ENCODE measurements at places on chromosomes 13 and 19.
A peak's percentile ranks its signal among the peaks of the same experiment; 100 is the strongest.

GRCh38 chr19:5260381-5260967 is 80.1 kb downstream of the PTPRS start:
- DNase-seq = no peak

GRCh38 chr19:48544856-48545750 is 6.9 kb upstream of the SULT2B1 start:
- no peak for DNase-seq

GRCh38 chr19:39319098-39319891 is 1.4 kb downstream of the LRFN1 start:
- DNase-seq = no peak

- DNase-seq = peak; percentile 75
Measured at GRCh38 chr19:46746281-46747057, at the start of gene STRN4. TSS of gene STRN4 (minus strand) at chr19:46746450. CDS start at chr19:46746430, 20 bp downstream.

DNA sequence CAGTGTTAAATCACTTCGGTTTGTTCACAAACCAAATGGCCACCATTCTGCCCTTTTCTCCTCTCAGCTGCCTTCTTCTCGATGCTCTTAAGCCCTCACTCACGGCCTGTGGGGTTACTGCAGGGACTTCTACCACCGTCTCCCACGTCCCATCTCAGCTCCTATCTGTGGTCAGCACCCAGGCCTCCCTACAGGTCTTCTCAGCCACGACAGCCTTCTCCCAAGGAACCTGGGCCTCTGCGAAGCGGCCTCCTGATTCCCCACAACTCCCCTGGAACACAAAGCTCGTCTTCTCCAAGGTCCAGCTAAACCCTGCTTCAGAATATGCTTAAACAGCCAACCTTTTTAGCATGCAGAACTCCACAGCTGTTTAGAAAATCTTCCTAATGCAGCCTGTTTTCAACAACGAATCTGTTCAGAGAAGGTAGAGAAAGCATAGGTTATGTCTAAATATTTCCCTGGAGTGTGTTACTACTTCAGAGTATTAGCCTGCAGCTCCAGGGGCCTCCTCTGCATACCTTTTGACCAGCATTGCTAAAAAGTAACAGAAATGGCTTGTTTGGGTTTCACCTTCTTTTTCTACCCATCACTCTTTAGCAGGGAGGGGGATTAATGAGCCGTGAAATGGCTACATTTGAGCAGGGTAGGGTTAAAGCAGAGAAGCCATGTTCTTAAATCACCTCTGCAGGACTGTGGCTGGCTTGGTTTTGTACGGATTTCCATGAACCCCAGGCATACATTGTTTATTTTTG is 104.0 kb downstream of the COL4A2 start:
- DNase-seq = peak; percentile 72

DNA sequence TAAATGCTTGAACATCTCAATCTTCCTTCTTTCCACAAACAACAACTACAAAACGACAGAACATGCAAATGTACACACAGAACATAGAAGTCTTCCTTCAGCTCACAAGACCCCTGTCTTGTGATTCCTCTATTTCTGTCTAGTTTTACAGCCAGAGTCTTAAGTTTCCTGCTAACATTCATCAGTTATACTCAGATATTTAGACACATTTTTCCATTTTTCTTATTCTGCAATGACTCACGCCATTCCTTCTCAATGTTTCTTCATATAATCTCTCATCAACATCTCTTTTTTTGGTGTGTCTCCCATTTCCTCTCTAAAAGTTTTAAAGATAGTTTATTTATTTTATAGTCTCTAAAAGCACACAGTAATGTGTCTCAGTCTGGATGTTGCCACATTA is 1872.9 kb upstream of the PCDH20 start:
- DNase-seq = no peak

DNA sequence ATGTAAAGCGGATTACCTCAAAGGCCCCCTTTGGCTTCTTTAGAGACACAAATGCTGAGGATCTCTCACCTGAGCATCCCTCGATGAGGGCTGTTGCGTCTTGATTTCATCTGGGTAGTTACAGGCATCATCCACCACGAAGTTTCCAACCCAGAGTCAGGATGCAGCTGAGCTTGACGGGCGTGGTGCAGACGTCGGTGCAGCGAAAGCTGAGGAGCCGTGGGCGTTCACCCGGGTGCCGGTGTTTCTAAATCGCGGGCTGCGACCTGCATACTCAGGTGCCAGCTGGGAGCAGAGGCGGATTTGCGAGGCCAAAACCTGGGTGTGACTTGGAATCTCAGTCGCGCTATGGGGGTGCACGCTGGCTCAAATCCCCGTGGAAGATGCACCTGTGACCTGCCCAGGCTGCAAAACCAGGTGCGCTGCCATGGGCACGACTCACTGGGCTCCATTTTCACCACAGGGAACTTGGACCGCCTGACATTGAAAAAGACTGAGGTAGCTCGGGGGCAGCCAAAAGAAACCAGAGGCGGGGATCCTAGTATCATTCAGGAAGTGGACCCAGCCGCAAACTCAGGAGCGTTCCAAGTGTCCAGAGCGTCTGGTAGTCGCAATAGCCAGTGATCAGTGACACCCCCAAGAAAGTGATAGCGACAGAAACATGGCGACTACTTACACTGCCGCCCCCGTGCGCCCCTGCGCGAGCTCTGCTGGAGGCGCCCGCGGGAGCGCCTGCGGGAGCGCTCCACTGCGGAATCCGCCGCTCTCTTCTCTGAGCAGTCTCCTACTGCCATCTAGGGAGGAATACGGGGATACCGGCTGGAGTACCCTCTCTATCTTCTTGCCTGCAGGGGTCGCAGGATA is 36.4 kb upstream of the IGFL4 start:
- DNase-seq = no peak

- DNase-seq = no peak
Measured at GRCh38 chr13:97561182-97561581, 127.2 kb downstream of the RAP2A start.

DNA sequence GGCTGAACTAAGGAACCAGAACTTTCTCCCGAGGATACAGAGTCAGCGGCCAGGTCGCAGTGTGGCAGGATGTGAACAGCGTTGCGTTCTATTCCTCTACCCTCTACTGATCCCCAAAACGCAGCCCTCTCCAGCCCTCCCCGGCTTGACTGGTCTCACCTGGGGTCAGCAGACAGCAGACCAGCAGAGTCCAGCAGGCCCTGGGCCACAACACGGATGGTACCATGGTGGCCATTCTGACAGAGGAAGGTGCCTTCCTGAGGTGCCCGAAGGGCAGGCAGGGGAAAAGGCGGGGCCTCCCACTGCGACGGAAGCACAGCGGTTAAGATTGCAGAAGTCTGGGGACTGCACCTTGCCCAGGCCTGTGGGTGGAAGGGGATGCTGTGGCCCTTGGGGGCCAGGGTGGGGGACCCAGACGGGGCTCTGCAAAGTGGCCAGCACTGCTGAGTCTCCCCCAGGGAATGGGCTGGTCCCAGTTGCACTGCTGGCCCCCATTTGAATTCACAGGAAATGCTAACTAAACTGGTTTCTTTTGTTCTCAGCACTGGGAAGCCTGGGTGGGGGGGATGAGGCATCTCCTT is at the start of gene ICAM3:
Gene ICAM3 (minus strand): TSS at position 245 of the 581 bp plus-strand sequence. CDS start 10 bp downstream, at position 235.
- no peak for DNase-seq

DNA sequence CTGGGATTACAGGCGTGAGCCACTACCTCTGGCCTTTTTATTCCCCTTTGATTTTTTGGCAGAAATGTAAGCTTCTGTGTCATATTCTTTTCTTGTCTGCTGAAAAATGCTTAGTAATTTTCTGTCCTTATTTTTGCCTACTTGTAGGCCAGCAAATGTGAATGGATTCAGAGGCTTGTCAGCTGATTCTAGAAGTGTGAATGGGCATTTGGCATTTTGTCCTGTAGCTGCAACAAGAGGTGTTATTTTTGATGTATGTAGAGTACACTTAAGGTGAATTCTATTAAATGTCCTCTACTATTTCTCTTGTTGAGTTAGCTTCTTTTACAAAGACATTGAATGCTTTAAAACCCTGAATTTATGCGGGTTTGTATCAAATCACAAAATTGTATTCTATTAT is 50.0 kb downstream of the FRY start:
- no peak for DNase-seq

DNA sequence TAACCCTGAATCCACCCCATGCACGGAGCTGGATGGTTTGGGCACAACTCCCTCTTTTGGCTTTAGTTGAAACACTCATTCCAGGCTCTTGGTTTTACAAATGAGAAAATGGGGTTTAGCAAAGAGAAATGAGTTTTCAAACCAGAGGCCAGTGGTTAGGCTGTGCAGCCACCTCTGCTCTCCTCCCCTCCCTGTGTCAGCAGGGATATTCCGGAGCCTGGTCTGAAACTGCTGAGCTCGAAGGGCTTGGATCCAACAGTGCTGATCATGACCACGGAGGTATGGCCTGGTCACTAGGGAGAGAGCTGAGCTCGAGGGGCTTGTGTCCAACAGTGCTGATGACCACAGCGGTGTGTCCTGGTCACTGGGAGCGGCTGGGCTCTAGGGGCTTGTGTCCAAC is 41.5 kb downstream of the ZNF787 start:
- no peak for DNase-seq

GRCh38 chr13:52319876-52320275 is 86.1 kb downstream of the THSD1 start:
- no peak for DNase-seq

- DNase-seq = no peak
Measured at GRCh38 chr19:54523403-54523802, 20.8 kb downstream of the LAIR2 start.

- DNase-seq = no peak
Measured at GRCh38 chr13:110540871-110541525, 20.5 kb downstream of the RAB20 start.

DNA sequence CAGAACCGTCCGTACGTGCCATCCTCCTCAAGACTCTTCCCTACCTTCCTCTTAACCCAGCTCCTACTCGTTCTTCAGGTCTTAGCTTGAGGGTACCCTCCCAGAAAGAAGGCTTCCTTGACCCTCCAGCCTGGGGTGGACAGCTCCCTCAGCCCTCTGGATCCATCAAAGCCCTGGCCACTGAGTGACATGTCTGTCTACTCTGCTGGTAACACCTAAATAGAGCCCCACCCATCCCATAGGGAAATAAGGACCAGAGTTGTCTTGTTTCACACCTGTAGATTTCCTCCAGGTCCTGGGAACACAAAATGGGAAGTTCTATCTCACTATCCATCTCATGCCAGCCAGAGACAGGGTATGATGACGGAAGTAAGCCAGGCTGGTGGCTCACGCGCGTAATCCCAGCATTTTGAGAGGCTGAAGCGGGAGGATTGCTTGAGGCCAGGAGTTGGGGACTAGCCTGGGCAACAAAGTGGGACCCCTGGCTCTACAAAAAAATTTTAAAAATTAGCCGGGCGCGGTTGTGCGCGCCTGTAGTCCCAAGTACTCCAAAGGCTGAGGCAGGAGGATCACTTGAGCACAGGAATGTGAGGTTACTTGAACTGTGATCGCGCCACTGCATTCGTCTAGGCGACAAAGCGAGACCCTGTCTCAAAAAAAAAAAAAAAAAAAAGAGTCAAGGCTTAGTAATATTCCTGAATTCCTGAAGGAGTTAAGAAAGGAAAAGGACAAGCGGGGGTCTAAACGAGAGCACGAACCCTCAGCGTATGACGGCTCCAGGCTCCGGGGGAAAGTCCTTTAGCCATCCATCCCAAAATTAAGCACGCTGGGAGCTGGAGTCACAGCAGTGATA is 566 bp upstream of the CCDC97 start:
- DNase-seq = no peak

- no peak for DNase-seq
Measured at GRCh38 chr13:39821977-39822376, 166.5 kb downstream of the COG6 start.

DNA sequence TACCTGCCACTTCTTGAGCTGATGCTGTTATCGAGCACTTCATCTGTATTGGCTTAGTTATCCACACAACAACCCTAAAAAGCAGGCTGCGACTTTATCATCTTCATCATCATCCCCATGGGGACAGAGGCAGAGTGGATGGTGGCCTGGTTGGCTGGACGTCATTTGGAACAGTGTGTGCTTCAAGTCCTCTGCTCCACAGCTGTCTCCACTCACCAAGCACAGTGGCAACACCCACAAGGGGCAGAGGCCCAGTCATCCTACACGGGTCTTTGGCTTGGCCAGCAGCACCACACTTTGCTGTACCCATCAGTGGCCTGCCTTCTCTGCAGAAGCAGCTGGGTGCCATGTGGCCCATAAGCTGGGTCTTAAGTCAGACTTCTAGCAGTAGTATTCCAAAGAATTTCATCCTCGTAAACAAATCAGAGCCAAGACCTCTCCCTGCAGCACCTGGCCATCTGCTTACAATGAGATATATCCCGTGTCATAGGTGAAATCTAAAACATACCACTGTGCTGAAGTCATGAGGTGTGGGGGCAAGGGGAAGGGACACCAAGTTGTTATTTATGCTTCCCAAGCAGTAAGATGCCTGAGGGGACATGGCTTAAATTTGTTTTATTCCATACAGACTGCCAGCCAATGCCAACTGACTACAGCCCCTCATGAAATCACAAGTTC is 47.9 kb upstream of the EPHX3 start:
- peak; percentile 88 for DNase-seq

DNA sequence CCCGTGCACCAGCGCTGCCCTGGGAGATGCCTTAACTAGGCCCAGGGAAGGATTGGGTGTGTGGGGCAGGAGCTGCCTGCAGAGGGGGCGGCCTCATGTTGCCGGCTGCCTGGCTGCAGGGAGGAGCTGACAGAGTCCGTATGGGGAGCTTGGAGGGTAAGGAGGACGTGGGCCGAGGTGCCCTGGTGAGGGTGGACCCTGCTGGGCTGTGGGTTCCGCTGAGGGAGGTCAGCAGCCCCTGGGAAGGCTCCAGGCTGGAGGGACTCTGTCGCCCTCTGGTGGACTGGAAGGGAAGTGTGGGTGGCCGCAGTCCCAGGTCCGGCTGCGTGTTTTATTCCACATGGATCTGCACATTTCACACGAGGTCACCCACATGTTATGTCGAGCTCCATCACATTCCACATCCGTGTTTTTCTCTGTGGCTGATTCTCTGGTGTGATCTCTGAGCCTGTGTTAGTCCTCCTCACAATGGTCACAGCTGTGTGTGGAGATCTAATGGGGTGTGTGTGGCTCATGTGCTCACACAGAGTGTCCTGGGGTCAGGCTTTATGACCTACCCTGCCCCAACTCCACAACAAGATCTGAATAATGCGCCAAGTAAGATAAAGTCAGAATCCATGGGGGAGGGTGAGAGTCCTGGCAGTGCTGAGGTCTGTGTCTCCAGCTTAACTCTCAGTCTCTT is 1.8 kb upstream of the CEACAM8 start:
- no peak for DNase-seq

DNA sequence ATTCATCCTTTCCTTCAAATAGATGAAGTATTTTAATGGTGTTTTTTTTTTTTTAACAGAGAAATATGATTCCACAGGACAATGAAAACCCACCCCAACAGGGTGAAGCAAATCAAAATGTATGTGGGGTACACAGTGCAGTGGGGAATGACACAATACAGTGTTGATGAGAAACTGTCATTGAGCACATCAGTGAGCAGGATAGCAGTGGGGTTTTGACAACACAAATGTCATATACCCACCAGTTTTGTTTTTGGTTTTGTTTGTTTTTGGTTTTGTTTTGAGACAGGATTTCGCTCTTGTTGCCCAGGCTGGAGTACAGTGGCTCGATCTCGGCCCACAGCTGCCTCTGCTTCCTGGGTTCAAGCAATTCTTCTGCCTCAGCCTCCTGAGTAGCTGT is 29.2 kb downstream of the ZNF844 start:
- no peak for DNase-seq

GRCh38 chr19:9009935-9010651 is at the start of gene MUC16:
TSS of gene MUC16 (minus strand) at chr19:9010409.
- no peak for DNase-seq
